Stimulated activated CD8-positive, alpha-beta memory T cell treated with anti-CD3 and anti-CD28 coated beads, Interleukin-7, amount 100 ng/mL, for 48 hours (primary cell): ENCODE measurements at places on chromosomes 7 and 10.

DNA sequence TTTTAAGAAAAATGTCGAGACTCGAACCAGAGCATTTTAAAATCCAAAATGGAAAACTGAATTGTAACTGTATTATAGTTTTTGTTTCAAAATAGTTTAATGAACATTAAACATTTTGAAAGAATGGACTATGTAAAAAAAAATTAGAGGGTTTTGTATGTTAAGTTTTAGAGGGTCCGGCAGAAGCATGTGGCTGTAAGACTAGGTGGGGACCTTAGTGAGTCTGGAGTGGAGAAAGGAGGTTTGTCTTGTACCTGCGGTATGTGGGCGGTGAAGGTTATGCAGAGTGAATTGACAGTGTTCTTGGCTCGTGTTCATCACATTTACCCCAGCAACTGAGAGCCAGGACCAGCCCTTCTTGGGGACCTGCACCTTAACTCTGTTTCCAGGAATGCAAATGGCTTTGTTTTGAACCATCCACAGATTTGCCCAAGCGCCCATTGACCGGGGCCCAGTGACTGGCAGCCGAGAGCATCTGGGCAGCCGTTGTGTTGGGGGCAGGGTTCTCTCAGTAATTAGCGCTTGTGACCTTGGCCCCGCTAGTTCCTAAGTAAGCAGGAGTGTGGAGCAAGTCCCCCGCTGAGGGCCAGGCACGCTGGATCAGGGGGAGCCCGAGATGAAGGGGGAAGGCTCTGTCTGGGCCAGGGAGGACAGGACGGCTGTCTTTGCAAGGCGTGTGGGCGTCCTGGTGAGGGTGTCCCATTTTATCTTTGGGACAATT, 1.4 kb upstream of the KLF6 start:
- no peak for DNase-seq

GRCh38 chr7:18497082-18497481, 1.5 kb downstream of the HDAC9 start:
- DNase-seq = no peak

GRCh38 chr10:77197544-77197943, 440.1 kb downstream of the KCNMA1 start:
- DNase-seq = no peak

- no peak for DNase-seq
Observed at GRCh38 chr10:44911081-44911540, at the start of gene TMEM72. Gene TMEM72 (plus strand): TSS chr10:44911337. CDS start chr10:44911513, 176 bp downstream.
